ENCODE measurements at places on chromosomes 7 and 10.

DNA sequence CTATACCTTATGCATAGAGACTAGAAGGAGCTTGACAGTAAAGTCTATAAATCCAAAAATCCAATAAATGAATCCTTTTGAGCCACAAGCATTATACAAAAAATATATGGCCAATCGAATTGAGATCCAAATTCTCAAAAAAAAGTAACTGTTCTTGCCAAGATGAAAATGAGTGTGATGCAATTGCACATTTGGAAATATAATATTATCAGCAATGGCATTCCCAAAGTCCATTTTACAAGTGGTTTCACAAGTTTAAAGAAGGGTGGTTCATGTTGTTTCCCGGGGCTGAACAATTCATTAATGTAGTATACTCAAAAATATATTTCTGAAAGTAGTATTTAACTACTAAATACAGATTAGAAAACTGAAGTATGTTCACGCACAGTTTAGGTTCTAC, 7.3 kb downstream of the RP9 start:
- no peak for DNase-seq

- DNase-seq, result no peak
Observed at GRCh38 chr10:103480521-103480920, 1.5 kb upstream of the CALHM3 start.

GRCh38 chr7:131359136-131359776, 31.6 kb downstream of the MKLN1 start:
- DNase-seq, result no peak

GRCh38 chr7:27125986-27126394, 4.6 kb downstream of the HOXA4 start:
- DNase-seq, result no peak

GRCh38 chr10:13383399-13383761, 35.3 kb upstream of the SEPHS1 start:
- DNase-seq, result no peak

DNA sequence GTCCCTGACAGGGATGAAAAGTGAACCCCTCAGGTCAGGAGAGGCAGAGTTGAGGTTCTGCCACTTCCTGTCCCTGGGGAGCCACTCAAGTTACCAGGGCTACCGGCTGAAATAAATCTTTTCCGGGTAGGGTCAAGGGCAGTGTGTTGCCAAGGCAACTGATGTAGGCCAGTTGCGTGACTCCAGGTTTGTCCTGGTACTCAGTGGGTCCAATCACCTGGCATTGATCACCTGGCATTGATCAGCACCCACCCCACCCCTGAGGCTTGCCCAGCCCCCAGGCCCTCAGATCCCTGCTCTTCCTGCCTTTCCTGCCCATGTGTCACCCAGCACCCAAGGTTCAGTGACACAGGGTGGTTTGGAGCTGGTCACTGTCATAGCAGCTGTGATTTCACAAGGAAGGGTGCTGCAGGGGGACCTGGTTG, 5.9 kb downstream of the SAP25 start:
- DNase-seq, result no peak

- DNase-seq, result no peak
Observed at GRCh38 chr7:40120020-40120419, 14.4 kb downstream of the MPLKIP start.

DNA sequence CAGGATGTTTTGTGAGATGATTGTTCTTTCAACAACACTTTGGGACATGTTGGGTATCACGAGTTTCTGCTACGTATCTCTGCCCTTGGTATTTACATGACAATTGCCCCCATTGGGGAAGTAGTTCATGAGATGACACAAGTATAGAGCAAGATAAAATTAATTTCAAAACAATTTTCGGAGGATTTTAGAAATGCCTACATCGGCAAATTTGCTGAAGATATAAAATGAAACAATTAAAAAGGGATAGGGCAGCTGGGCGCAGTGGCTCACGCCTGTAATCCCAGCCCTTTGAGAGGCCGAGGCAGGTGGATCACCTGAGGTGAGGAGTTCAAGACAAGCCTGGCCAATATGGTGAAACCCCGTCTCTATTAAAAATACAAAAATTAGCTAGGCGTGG, 371.7 kb downstream of the INHBA start:
- no peak for DNase-seq

DNA sequence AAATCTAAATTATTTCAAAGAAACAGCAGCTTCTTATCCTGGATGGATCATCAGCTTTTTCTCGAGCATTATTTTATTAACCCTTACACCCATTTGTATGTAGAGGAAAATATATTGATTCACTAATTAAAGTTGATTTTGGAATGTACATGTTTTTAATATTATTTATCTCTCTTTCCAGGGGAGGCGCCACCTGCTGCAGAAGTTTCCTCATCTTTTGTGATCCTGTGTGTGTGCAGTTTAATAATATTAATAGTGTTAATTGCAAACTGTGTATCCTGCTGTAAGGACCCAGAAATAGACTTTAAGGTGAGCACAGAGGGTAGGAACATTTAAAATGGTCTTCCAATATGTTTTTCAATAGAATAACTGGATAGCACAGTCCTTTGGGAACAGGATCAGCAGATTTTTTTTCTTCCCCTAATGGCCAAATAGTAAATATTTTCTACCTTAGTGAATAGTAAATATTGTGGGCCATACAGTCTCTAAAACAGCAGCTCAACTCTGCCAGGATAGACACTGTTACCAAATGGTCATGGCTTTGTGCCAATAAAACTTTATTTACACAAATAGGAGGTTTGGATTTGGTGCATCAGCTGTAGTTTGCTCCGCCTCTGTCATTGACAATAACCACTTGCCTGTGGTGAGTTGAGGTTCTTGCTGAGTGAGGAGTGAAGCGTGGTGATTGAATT, 30.6 kb downstream of the LMTK2 start:
- no peak for DNase-seq

DNA sequence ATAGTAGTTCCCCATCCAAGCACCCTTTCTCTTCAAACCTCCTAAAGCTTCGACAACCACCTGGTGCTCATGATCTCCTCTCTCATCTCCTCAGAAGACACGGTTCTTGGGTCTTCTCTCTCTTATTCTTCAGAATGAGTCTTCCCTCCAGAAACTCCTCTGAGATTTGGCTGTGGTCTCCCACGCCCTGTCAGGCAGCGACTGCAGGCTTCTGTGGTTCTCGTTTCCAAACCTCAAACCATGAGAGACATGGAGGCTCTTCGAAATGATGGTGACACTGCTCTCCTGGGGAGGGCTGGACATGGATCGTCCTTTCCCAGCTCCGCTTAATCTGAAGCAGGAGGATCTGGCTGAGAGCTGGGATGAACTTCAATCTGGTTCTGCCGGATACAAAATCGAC, 78.6 kb upstream of the PITRM1 start:
- DNase-seq, result no peak

DNA sequence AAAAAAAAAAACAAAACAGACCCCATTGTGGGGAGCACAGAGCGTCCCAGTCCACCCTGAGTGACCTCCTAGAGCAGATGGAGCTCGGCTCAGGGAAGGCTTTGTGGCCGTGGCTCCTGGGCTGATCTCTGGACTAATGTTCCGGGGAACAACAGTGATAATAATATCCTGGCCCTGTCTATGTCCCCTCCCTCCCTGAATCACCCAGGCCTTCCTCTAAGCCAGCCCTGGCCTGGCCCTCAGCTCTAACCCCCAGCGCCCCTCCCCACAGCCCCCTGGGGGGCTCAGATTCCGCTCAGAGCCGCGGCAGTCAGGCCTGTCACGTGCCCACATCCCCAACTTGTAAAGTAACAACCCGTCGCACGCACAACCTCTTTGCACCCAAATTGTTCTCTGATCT, 48.3 kb downstream of the MICALL2 start:
- no peak for DNase-seq

- no peak for DNase-seq
Observed at GRCh38 chr7:35905555-35905954, 104.7 kb downstream of the SEPTIN7 start.

DNA sequence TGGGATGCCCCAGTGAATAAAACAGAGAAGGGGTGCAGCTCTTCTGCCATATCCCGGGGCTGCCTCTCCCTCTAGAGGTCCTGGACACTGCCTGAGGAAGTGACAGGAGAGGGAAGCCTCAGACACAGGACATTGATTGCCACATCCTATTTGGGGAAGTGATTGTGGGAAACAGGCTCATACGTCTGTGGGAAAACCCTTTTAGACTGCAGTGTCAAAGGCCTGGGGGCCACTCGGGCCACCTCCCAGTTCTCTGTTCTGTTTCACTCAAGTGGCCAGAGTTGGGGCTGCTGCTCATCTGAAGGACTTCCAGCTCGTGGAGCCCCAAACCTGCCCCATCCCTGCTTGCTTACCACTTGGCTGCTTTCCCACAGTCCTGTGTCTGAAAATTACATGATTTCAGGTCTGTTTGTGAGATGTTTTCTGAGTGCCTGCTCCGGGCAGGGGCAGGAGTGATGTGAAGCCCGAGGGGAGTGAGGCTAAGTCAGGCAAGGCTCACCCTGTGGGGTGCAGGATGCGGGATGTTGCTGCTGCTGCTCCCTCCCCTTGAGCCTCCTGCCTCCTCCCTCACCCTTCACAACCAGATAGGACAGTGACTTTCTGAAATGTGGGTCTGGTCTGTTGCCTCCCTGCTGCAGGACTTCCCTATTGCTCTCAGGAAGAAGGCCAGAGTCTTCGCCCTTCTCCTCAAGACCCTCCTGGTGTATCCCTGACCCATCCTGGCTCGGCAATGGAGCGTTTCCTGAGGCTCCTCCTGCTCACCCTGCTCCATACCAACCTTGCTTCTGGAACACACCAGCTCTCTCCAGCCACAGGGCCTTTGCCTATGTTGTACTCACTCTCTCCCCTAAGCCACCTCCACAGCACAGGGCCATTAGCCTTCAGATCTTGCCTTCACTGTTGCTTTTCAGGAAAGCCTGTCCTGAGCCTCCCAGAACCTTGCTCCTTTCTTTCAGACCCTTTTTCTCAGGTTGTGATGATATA, 58.4 kb downstream of the NEURL1 start:
- DNase-seq, result no peak

Data from stimulated activated CD4-positive, alpha-beta T cell treated with anti-CD3 and anti-CD28 coated beads, TNF-alpha, amount 100 ng/mL, for 4 hours (primary cell).